ENCODE measurements at places on chromosomes 3 and 15.

- DNase-seq = no peak
These were observed 60.1 kb upstream of the GALNT15 start for GRCh38 chr3:16114429-16114828.

DNA sequence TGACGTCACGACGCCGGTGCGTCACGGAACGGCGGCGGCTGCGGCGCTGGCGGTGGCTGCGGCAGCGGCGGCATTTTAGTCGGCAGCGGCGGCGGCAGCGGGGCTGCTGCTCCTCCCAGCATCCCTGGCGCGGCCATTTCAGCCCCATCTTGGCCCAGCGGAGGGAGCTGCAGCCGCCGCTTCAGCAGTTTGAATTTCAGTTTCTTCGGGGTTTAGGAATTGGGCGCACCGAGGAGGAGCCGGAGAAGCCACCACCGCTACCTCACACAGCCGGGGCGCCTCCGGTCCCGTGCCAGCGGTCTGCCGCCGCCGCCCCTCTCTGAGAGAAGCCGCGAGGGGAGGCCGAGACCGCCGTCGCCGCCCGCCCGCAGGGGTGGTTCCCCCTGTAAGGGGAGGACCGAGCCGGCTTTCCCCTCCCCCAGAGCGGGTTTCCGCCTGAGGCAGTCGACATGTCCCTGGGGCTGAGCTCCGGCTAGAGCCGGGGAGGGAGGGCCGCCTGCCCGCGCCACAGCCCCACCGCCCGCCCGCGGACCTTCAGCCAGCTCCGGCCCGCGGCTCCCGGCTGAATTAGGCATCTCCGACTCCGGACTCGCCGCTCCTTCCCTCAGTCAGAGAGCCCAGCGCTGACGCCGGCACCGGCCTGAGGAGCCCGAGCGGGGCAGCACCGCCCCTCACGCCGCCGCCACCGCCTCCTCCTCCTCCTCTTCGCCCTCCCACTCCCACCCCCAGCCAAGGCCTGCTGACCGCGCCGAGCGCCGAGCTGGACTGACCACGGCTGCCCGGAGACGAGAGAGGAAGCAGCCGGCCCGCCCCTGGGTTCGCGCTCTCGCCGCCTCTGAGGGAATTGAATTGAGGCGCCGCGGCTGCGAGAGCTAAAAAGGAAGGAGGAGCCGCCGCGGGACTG is at the start of gene TSC22D2:
Gene TSC22D2, plus strand, starts transcription at position 78 of the 904 bp plus-strand sequence. CDS start 1,053 bp downstream, outside the sequence.
- DNase-seq = peak; percentile 95

- DNase-seq = no peak
These were observed 10.5 kb upstream of the CRBN start for GRCh38 chr3:3189961-3190360.

DNA sequence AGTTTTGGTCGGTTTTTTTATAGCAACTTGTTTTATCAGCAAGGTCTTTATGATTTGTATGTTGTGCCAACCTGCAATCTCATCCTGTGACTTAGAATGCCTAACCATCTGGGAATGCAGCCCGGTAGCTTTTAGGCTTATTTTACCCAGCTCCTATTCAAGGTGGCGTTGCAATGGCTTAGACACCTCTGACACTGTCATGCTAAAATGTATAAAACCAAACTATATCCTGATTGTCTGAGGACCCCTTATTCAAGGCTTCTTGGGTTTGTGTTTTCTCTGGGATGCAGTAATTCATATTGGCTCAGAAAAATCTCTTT is 209.0 kb upstream of the ALCAM start:
- DNase-seq = no peak

DNA sequence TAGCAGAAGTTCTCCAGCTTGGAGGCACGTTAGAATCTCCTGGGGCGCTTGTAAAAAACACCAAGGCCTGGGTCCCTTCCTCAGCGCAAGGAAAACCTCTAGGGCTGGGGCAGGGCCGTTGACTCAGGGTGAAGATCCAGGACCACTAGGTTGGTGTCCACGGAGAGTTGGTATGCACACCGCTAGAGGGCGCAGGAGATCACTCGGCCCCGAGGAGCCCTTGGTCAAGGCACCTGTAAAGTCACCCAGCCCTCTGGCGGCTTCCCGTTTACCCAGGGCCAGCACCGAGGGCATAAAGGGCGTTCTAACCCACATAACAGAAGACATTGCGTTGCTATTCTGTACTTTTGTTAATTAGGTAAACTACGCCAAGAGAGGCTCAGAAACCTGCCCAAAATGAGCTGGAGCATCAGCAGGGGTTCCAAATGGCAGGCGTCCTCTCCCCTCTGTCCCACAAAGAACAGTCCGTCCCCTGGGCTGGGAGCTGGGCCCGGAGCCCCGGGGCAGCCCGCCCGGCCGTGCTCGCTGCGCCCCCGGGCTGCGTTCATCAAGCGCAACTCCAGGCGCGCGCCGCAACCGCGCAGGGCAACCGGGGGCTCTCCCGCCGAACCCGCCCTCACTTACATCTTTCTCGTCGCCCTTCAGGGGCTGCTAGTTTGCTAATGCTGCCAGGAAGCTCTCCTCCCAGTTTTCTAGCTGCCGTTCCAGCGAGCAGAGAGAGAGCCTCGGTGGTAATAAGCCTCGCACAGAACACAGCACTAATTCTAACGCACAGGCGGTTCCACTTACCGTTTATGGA is 332.1 kb downstream of the ARRDC4 start:
- peak; percentile 68 for DNase-seq

- no peak for DNase-seq
These were observed 27.6 kb downstream of the SLC9A9 start for GRCh38 chr3:143820466-143821221.

DNA sequence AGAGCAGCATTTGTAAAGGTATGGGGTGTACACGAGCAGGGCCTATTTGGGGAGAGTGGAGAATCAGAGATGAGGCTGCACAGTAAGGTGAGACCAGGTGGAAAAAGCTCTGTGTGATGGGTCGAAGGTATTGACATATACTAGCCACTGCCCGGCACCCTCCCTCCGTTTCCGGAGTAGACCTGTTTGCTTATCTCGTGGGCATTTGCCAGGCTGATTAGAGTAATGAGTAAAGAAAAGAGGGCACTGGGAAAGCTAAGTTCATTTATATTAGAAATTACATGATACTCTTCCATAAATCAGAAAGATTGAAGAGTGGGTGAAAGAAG is 46.2 kb upstream of the ATG7 start:
- no peak for DNase-seq

GRCh38 chr15:69885173-69885955 is 212.4 kb downstream of the TLE3 start:
- no peak for DNase-seq

GRCh38 chr3:17118771-17119170 is 234.0 kb downstream of the PLCL2 start:
- DNase-seq = no peak

- peak; percentile 43 for DNase-seq
These were observed 307.9 kb upstream of the CBLB start for GRCh38 chr3:106176734-106177133.

- DNase-seq = no peak
These were observed 92.7 kb downstream of the PEAK1 start for GRCh38 chr15:77327168-77327567.

- no peak for DNase-seq
These were observed 29.8 kb downstream of the NRG4 start for GRCh38 chr15:75982468-75982867.

DNA sequence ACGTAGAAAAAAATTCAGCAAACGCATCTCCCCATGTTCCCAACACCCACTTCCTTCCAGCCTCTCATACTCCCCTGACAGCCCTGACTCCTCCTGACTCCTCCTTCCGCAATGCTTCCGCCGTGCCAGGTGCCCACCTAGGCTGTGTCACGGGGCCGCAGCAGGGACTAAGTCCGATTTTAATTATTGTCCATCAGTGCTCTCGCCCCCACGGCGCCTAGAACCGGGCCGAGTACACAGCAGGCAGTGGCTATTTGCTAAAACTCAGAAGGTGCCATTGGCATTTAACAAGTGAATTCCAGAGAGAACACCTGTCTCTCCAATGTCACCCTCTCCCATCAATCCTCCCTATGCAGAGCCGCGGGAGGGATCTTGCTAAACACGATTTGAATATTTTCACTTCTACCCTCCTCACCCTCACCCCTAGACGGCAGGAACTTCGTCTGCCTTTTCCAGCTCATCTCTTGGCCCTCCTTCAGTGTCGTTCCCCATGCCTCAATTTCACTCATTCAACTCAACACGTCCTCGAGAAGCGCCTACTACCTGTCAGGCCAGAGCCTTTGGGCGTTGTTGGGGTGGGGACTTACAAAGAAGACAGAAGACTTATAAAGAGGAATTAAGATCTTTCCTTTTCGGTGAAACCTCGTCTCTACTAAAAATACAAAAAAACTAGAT is 11.5 kb upstream of the SHF start:
- DNase-seq = no peak

- peak; percentile 29 for DNase-seq
These were observed 81.0 kb upstream of the BNC1 start for GRCh38 chr15:83365370-83365938.

DNA sequence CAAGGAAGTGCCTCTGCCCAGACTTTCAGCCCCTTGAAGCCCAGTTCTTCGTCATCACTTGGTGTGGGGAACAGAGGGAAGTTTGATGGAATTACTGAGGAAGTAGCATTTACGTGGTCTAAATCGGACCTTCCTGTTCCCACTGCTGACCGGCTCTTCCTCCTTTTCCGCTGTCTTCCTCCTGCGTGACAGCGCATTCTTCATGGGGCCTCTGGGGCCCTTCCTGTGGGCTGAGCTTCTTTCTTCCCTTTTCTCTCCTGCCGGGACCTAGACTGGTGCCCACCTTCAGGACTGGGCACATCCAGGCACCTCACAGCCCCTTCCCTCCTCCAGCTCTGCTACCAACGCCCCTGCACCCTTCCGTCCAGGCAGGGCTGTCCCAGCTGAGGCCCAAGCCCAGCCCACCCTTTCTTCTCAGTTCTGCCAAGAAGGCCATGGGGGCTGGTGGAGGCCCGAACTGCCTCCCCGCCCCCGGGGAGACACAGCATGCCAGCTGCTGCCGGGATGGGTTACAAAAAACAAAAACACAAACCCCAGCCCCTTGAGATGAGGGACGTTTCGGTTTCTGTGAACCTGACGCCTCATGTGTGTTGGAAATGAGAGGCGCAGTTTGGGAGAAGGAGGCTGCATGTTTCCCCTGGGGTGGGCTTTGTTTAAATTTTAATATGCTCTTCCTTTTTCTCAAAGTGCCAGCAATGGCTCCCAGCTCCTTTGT is 19.1 kb downstream of the ZNF710 start:
- no peak for DNase-seq

DNA sequence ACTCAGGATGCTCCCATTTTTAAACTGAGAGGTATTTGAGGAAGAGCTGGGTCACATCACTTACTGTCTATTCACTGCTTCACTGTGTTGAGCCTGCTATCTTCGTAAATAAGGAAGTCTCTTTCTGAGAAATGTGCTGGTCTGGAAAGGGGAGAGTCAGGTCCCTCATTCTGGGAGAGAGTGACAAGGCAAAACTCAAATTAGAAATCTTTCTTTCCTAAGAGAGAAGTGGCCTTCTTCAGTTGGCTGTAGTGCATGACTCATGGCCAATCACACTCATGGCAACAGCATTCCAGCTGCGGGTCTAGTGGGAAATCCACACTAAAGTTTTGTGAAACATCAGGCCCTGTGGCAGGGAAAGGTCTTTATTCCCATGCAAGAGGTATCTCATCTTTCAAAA is 11.5 kb upstream of the TIMP4 start:
- no peak for DNase-seq

DNA sequence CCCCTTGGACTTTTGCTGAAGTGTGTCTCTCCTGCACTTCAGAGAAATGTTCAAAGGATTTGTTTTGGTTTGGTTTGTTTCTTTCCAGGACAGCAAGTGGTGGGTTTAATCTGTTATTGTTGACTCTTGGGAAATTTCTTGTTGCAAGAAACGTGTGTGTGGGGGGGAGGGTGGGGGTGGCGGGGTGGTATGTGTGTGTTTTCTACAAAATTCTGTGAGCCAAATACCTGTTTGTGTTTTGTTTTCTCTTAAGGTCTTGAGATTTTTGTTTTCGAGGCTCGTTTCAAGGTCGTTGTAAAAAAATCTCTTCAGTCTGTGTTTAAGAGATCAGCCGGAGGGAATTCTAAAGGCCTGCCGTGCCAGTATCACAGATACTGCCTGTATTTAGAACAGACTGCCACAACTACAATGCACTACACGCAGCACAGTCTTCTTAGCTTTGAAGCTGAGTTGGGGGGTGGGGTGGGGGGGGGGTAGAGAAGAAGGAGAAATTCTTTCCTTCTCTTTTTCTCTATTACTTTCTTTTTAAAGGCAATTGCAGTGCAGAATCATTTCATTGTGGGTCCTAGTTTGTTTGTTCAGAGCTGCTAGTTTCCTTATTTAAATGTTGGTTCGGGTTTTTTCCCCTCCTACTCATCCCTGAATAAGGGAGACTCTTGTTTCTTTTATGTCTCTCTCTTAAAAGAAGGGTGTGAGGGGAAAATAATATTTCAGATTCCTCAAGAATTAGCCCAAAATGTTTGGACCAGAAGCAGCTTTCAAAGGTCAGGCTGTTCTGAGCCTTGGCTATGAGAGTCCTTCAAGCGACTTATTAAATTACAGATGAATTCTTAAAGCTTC is 1.4 kb upstream of the BCL6 start:
- peak; percentile 37 for DNase-seq

- no peak for DNase-seq
These were observed 7.2 kb downstream of the TM4SF1 start for GRCh38 chr3:149369991-149370866.

GRCh38 chr15:77342807-77343206 is 77.1 kb downstream of the PEAK1 start:
- no peak for DNase-seq

DNA sequence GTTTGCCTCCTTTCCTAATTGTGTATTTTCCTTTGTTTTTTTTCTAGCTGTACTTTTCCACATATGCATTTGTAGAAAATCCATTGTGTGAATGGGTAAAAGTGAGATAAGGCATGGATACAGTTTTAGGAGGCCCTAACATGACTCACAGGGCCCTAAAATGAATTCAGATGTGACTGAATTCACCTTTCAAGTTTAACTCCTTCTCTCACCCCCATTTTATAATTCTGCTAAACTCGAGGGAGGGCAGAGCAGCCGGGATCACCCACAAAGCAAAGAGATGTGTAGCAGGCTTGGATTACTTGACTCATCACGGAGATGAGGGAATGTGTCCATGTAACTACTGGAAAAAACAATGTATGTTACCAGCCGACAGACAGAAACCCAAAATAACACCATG is 59.9 kb downstream of the FOXP1 start:
- no peak for DNase-seq

- DNase-seq = no peak
These were observed 506.4 kb upstream of the ADAMTS9 start for GRCh38 chr3:65194047-65194714.

- no peak for DNase-seq
These were observed 114.8 kb downstream of the OXNAD1 start for GRCh38 chr3:16379838-16380237.

Data from activated T-cell treated with anti-CD3 and anti-CD28 coated beads, Interleukin-2, amount 50 U/mL, for 48 hours (primary cell).